ENCODE measurements at places on chromosomes 1 and 21. TPM values are rescaled to one million over a fixed set of nuclear protein-coding genes. Genes with fewer than 3 reads are reported as not detected.

DFFA gene
- total RNA-seq = 19.4 TPM

OR6N1 gene
- not detected for total RNA-seq

DMBX1 gene
- total RNA-seq = not detected

DNAH14 gene
- total RNA-seq = 5.9 TPM

GNAT2 gene
- 0.25 TPM for total RNA-seq

FMO2 gene
- total RNA-seq = 8.1 TPM

UCHL5 gene
- total RNA-seq = 15.2 TPM

HPCAL4 gene
- total RNA-seq = 0.08 TPM

XCL2 gene
- total RNA-seq = not detected

TMIGD3 gene
- 7.8 TPM for total RNA-seq

TMEM183A gene
- total RNA-seq = 30.1 TPM

KMO gene
- 37.5 TPM for total RNA-seq

THEM5 gene
- total RNA-seq = not detected

RORC gene
- total RNA-seq = 32.1 TPM

PCBP3 gene
- 0.83 TPM for total RNA-seq

SPATA45 gene
- not detected for total RNA-seq

CASQ2 gene
- total RNA-seq = 0.13 TPM

EXO1 gene
- total RNA-seq = 0.33 TPM

BRINP3 gene
- not detected for total RNA-seq

TEX38 gene
- not detected for total RNA-seq

XKR8 gene
- total RNA-seq = 8.5 TPM

PRKAA2 gene
- 0.40 TPM for total RNA-seq

RNF223 gene
- not detected for total RNA-seq

STUM gene
- total RNA-seq = 0.03 TPM

SYDE2 gene
- 4.8 TPM for total RNA-seq

IL12RB2 gene
- total RNA-seq = 0.43 TPM

FAM72C gene
- not detected for total RNA-seq

ACTL8 gene
- total RNA-seq = not detected

PROX1 gene
- total RNA-seq = 173 TPM

EDN2 gene
- total RNA-seq = not detected

OR10Z1 gene
- not detected for total RNA-seq

FAM177B gene
- total RNA-seq = not detected

ETNK2 gene
- total RNA-seq = 213 TPM

FCRL1 gene
- total RNA-seq = not detected

GSTM1 gene
- not detected for total RNA-seq

C1orf216 gene
- total RNA-seq = 2.4 TPM

OR2L2 gene
- 0.05 TPM for total RNA-seq

WNT9A gene
- 0.05 TPM for total RNA-seq

FMO3 gene
- 360 TPM for total RNA-seq

SLAMF8 gene
- 0.53 TPM for total RNA-seq

FLG2 gene
- total RNA-seq = not detected

FAM72B gene
- 0.13 TPM for total RNA-seq

RAB7B gene
- 0.73 TPM for total RNA-seq
